ENCODE measurements at places on chromosomes 11 and 22.

DNA sequence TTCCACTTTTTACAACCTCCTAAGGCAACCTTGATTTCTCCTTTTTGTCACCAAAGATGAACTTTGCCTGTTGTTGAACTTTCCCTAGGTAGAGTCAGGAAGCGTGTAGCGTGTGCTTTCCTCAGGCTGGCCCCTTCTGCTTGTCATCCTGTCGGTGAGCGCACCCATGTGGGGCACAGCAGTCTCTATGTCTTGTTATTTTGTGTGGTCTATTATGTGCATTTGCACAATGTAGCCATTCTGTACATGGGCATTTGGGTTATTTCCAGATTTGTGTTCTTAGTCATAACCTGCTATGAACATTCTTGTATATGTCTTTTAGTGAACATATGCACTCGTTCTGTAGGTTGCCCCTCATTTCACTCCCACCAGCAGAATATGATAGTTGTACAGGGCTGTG lies 34.9 kb downstream of the CABIN1 start:
- no peak for DNase-seq

DNA sequence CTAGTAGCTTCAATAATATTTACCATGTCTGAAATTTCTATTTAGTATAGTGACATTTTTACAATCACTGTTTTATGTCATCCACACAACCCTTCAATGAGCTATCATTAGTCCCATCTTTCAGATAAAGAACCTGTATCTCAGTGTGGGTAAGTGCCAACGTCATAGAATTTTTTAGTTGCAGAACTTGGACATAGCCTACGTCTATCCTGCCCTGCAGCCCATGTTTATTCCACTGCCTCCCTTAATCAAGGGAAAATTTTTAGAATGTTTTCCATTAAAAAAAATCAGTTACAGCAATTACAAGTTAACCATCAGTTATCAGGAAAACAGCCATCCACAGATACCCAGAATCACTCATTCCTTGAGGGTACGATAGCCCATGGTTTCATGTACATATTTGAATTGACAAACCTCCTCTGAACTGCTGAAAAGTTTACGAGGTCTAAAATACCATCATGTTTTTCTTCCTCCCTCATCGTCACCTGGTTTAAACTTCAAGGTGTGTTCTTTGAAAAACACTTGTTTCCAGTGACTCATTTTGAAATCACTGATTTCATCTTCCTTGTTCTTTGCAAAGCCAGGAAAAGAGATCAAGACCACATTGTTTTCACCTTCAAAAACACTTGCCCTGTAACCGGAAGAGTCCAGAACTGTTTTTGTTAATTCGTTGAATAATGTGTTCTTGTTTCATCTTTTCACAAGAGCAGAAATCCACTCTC lies 100.9 kb downstream of the FAM76B start:
- no peak for DNase-seq

- DNase-seq, result no peak
Observed at GRCh38 chr11:43503417-43503816, 144.7 kb downstream of the TTC17 start.

- DNase-seq, result no peak
Observed at GRCh38 chr11:121557348-121557747, 104.6 kb upstream of the SORL1-AS1 start.

- DNase-seq, result no peak
Observed at GRCh38 chr11:662689-663274, 25.7 kb downstream of the DRD4 start.

DNA sequence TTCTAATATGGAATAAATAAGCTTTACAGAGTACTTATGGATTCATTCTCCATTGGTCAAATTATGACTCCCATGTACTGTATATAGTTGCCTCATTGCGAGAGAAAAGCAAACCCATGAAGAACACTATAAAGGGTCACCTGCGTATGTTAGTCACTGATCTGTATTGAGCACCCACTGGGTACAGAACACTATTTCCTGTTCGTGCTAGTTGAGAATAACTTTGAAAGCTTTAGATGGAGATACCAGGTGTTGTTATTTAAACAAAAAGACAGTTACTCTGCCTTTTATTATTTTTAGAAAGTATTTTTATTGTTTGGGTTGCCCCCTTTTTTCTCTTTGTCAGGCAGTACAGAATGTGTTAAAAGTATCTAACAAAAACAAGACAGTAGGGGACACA lies 79.9 kb downstream of the DEUP1 start:
- peak; percentile 51 for DNase-seq

DNA sequence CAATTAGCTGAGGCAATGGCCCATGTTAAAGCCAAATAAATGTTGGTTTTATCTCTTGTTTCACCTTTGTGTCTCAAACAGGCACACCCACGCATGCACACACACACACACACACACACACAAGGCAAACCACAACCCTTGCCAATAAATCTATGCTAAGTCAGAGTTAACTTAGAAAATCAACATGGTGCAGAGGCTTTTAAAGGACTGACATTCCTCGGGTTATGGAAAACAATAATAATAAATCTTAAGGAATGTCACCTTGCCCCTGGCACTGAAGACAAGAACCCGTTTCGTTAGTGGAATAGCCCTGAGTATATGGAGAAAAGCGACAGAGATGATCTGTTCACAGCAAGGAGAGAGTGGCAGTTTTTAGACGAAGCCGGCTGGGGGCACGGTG lies 326.3 kb downstream of the NTM start:
- DNase-seq, result no peak

All from NCI-H2081 treated with DMSO at 0.1 percent for 48 hours (cell line).